ENCODE measurements at places on chromosomes 3 and 15.

GRCh38 chr3:9715764-9716437, 12.3 kb downstream of the CPNE9 start:
- no peak for DNase-seq

DNA sequence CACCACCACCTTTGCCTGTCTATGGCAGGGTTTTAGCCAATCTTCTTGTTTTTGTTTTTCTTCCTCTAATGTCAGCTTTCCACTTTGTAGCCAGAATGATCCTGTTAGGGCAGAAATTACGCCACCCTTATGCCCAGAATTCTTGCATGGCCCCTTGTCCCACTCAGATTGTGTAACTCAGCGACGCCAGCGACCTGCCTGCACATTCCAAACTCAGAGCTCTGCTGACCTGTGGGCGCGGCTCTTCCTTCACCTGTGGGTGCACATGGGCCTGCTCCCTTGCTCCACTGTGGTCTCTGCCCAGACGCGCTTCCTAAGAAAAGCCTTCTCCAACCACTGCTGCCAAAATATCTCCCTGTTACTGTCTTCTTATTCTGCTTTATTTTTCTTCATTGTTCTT, 45.0 kb downstream of the MED12L start:
- DNase-seq, result no peak

- no peak for DNase-seq
Measured at GRCh38 chr3:76222201-76222600, 436.9 kb upstream of the ZNF717 start.

DNA sequence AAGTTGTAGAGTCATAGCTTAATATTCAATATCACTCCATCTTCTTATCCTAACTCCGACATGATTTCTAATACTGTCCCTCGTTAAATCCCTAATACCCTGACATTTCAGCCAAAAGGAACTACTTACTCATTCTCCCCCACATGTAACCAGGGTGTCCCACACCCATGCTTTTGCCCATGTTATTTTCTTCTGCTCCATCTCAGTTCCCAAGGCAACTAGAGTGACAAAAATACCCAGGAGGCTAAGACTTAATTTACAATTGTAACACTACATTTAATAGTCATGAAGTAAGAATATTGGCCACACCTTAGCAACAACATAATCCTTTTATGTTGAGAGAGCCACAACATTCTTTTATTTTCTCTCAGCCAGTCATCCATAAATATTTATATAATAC, 248.5 kb upstream of the TGFBR2 start:
- no peak for DNase-seq
